ENCODE measurements at places on chromosomes 11 and 22.

GRCh38 chr22:22684580-22685561, 40.5 kb downstream of the GGTLC2 start:
- DNase-seq = no peak

GRCh38 chr22:29327089-29327764, 11.7 kb upstream of the RASL10A start:
- DNase-seq = no peak

- DNase-seq = no peak
Observed at GRCh38 chr22:29702000-29702930, 17.5 kb upstream of the CABP7 start.

GRCh38 chr11:117529816-117530215, 202.2 kb downstream of the CEP164 start:
- no peak for DNase-seq

- DNase-seq = no peak
Observed at GRCh38 chr22:39818094-39818493, 75.5 kb downstream of the ENTHD1 start.

DNA sequence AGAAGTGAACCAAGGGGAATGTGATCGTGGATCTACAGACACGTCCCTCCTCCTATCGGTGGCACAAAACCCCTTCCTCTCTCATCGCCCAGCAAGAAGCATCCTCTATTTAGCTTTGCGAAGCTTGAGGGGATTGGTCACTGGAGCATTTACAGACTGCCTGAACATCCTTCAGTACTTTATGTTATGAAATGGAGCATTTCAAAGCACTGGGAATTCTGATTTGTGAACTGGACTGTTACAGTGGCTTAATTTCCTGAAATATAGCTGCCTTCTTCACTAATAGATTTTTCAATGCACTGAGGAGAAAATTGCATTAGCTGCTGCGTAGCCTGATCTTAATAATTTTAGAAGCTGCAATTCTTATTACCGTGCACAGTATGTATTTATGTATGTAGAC, 344.5 kb downstream of the LARGE1 start:
- DNase-seq = no peak

GRCh38 chr11:3786781-3787428, 10.4 kb downstream of the NUP98 start:
- no peak for DNase-seq

GRCh38 chr11:8810540-8811301, 100.3 kb upstream of the AKIP1 start:
- peak; percentile 1 for DNase-seq

DNA sequence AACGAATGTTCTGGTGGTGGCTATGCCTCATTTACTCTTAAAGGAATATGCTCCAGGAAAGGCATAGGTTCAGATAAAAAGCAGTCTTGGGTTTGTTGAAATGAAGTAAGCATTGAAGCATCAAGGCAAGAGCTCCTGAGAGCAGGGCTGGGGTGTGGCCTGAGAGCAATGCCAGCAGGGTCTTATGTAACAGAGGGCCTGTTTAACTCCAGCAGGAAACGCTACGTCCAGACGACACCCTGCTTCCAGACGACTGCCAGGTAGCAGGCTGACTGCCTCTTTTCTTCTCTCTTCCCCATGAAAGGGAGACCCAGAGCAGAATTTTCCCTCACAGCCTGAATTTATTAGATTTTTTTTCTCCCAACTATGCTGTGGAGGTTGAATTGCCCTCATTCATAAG, 127.2 kb upstream of the SLC5A12 start:
- no peak for DNase-seq

- DNase-seq = no peak
Observed at GRCh38 chr11:112723676-112724495, 237.3 kb upstream of the NCAM1 start.

DNA sequence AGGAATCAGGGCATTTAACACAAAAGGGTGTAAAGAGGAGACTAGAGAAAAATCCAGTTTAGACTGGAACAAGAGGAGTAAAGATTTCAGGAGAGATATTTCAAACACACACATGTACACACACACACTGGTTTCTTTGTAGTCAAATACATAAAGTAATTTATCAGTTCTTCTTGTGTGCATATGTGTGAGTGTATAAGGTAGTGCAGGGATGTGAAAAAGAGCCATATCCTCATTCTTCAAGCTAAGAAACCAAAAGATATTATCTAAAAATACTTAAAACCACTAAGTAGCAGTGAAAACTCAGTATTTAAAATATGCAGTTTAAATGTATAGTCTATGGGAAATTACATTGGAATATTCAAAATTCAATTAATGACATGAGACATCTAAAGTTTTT, 52.5 kb upstream of the CARD18 start:
- DNase-seq = no peak

GRCh38 chr11:131498631-131499160, 128.3 kb downstream of the NTM start:
- no peak for DNase-seq

DNA sequence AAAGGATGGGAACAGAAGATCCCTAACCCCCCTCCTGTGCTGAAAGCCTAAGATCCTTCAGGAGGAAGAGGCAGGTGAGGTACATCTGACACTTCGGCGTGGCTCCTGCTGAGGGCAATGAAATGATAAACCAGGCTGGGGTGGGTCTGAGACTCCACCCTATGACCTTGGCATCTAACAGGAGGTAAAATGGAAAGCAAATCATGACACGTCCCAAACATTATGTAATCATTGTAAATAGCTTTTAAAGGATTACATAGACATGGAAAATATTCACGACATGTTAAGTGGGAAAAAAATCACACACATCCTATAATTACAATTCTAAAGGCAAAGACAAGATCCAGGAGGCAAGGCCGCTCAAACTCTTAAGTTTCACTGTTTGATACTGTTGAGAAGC, 70.5 kb downstream of the LINC01488 start:
- no peak for DNase-seq

DNA sequence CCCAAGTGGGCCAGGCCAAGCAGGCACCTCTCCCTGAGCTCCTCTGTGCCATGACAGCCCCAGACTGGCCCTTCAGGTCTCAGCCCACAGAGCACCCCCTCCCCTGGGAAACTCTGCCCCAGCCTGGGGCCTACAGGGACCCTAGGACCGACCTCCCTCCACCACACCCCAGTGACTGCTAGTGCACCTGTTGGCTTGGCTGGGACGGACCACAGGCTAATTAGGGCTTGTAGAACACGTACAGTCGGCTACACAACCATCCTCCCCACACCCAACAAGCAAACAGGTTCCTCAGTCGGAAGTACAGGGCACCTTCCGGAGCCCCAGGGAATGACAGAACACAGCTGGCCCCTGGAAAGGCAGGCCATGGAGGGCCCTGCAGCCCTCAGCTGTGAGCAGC, 4.3 kb downstream of the SBF1 start:
- no peak for DNase-seq

DNA sequence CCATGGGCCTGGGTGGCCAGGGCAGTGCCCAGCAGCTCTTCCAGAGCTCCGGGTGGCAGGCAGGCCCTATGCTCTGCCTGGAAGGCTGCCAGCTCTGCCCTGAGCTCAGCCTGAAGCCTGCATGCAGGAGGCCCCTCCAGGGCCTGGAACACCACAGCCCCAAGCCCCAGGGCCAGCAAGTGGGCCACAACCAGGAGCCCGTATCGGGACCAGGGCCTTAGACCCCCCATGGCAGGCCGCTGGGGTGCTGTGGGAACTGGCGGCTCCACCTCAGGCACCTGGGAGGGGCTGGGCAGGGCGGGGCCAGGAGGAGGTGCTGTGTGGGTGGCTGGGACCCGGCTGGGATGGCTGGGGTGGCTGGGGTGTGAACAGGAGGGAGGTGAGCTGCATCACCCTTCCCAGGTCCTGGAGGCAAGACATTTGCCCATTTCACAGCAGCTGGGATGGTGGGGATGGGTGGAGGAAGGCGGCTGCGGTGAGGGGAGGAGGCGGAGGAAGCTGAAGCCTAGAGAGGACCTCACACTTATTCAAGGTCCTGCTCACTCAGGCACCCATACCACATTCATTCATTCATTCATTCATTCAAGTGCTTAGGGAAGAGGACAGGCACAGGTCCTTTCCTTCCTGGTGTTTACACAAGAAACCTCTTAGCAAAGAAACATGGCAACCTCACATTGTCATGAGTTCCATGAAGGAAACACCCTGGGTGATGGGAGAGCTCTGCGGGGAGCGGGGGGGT, at the start of gene KCNK7:
TSS of gene KCNK7 (minus strand) at position 258 of the 739 bp plus-strand sequence. CDS start at position 230, 28 bp downstream.
- DNase-seq = no peak

- DNase-seq = no peak
Observed at GRCh38 chr22:44975427-44976262, 34.2 kb downstream of the PHF21B start.

GRCh38 chr22:19044381-19044780, 77.8 kb downstream of the DGCR2 start:
- no peak for DNase-seq

DNA sequence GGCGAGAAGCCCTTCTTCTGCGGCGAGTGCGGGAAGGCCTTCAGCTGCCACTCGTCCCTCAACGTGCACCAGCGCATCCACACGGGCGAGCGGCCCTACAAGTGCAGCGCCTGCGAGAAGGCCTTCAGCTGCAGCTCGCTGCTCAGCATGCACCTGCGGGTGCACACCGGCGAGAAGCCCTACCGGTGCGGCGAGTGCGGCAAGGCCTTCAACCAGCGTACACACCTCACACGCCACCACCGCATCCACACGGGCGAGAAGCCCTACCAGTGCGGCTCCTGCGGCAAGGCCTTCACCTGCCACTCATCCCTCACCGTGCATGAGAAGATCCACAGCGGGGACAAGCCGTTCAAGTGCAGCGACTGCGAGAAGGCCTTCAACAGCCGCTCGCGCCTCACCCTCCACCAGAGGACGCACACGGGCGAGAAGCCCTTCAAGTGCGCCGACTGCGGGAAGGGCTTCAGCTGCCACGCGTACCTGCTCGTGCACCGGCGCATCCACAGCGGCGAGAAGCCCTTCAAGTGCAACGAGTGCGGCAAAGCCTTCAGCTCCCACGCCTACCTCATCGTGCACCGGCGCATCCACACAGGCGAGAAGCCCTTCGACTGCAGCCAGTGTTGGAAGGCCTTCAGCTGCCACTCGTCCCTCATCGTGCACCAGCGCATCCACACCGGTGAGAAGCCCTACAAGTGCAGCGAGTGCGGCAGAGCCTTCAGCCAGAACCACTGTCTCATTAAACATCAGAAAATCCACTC, 12.2 kb downstream of the ZNF74 start:
- DNase-seq = no peak

- no peak for DNase-seq
Observed at GRCh38 chr22:48397531-48398180, 1430.0 kb downstream of the BRD1 start.

DNA sequence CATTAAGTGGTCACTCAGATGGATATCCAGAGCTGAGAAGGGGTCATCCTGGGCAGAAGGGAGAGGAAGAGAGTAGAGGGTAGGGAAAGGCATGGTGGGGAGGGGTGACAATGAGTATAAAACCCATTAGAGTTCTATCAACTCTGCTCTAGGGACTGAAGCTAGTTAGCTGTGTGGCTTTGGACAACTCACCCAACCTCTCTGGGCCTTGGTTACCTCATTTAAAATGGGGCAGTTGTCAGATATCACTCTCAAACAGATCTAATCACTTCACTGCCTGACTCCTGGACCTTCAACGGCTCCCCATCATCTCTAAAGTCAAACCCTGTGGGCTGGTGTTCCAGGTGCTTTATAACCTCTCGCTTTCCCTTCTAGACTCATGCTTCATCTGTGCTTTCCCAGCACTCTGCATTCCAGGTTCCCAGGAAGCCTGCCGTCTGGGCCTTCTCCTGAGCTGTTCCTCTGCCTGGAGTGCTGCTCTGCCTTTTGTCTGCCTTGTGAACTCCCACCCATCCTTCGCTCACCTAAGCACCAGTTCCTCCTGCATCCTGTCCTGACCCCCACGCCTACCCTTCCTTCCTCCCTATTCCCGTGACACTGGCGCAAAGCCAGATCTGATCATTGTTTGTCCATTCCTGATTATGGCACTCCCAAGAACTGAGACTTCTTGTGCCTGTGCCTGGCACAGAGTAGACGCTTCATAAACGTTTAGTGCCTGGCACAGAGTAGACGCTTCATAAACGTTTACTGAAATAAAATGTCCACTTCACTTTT, 22.3 kb upstream of the KCNJ11 start:
- no peak for DNase-seq

GRCh38 chr11:73315293-73316020, 7.4 kb downstream of the ARHGEF17 start:
- no peak for DNase-seq

DNA sequence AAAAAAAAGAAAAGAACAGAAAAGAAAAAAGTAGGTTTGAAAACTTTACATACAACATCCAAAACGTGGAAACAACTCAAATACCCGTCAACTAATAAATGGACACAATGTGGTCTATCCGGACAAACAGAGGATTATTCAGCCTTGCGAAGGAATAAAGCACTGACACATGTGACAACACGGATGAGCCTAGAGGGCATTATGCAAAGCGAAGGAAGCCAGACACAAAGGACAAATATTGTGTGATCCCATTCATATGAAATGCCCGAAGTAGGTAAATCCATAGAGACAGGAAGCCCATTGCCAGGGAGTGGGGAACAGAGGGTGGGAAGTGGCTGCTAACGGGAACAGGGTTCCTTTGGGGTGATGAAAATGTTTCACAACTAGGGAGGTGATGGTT, 11.8 kb downstream of the RFPL1 start:
- no peak for DNase-seq

DNA sequence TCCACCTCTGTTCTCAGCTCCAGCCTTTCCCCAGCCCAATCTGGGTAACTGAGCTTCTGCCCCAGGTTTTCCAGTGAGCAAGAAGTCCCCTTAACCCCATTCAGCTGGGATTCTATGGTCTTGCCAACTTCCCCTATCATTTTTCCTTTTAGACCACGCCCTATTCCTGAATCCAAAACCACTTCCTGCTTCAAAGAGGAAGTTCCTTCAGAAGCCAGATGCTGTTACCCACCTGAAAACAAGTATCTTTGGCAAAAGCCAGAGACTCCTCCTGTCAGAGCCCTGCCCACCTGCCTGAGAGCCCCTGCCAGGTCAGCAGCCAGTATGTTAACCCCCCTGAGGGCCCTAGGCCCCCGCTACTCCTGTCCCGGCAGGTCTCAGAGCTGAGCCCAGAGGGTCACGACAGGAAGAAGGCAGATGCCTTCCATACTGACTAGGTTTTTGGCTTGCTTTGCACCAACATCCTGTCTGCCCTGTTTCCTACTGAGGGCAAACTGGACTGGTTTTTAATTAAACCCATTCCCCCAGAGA, 20.3 kb upstream of the MICAL2 start:
- DNase-seq = no peak

DNA sequence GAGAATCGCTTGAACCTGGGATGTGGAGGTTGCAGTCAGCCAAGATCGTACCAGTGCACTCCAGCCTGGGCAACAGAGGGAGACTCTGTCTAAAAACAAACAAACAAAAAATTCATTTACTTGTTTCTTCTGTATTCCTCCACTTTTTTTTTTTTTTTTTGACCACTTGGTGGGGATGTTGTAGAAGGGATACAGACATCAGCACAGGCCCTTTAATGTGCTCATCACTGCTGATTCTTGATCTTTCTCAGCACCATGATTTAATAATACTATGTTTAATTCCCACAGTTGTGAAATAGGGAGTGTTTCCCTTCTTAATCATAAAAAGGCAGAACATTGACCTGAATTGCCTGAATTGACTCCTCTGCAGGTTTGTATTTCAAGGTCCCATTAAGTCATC, 4.5 kb downstream of the TTC9C start:
- no peak for DNase-seq

GRCh38 chr11:121654843-121655536, 202.2 kb upstream of the SORL1-AS1 start:
- no peak for DNase-seq

GRCh38 chr11:126874831-126875230, 125.7 kb downstream of the KIRREL3 start:
- DNase-seq = no peak

All from NCI-H2081 treated with DMSO at 0.1 percent for 48 hours (cell line).